ENCODE measurements at places on chromosomes 2 and 18.

- DNase-seq = peak; percentile 92
These were observed 31.7 kb upstream of the TTC32 start for GRCh38 chr2:19933351-19933981.

- no peak for DNase-seq
These were observed 97.4 kb downstream of the LRP1B start for GRCh38 chr2:142033393-142033792.

GRCh38 chr18:9047715-9048114 is 54.8 kb upstream of the NDUFV2 start:
- DNase-seq = no peak

DNA sequence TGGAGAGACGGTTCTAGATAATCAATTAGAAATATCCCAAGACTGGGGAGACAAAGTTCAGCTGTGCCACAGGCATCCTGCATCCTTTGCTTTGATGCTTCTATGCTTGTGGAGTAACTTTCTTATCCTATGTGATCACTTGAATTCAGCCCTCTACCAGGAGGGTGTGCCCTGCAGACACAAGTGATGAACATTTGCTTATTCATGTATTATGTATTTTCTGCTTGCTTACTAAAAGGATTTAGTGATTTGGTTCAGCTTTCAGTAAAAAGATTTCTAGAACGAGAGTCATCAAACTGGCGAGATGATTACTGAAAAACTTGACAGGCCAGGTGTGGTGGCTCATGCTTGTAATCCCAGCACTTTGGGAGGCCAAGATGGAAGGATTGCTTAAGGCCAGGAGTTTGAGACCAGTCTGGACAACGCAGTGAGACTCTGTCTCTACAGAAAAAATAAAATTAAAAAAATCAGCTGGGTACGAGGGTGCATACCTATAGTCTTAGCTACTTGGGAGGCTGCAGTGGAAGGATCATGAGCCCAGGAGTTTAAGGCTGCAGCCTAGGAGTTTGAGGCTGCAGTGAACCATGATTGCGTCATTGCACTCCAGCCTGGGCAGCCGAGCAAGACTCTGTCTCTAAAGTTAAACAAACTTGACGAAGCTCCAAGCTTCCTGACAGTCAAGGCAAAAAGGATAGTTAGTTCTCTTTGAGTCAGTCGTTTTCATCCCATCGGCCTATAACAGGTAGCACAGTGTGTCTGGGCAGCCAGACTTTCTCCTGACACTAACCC is 13.3 kb downstream of the HK2 start:
- DNase-seq = no peak

DNA sequence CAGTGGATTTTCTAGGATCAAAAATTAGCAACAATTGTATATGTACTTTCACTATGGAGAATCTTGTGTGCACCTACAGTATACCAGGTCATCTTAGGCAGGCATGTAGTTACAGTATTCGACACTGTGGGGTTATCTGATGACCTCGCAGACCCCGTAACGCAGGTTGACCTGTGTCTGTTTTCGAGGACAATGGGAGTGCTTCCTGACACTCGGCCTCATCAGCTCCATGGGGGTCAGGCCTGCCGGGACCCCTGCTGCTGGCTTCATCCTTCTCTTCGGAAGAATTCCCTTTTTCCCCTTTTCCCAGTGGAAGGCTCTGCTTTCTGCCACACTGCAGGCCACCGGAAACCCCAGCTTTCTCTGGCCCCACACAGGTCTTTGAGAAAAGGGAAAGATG is 102.8 kb upstream of the TMEM18 start:
- no peak for DNase-seq

- DNase-seq = no peak
These were observed 92.1 kb upstream of the ID2 start for GRCh38 chr2:8589721-8590120.

DNA sequence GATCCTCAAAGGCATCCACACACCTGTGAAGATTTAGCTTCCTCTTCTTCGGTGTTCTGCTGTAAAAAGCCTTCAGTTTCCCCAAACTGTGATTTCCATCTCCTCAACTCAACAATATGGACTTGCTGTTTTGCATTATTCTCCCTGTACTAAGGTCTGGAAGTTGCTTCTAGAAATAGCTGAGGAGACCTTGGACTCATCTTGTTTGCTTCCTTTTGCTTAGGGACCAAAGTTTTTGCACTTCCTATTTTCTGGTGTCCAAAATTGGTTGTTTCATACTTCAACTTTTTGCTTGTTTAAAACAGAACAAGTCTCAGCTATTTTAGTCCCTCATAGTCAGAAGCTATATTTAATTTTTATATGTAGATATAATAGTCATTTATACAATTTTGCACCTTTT is 201.9 kb upstream of the COPS8 start:
- DNase-seq = no peak

GRCh38 chr2:233816771-233817170 is 37.6 kb downstream of the HJURP start:
- no peak for DNase-seq

DNA sequence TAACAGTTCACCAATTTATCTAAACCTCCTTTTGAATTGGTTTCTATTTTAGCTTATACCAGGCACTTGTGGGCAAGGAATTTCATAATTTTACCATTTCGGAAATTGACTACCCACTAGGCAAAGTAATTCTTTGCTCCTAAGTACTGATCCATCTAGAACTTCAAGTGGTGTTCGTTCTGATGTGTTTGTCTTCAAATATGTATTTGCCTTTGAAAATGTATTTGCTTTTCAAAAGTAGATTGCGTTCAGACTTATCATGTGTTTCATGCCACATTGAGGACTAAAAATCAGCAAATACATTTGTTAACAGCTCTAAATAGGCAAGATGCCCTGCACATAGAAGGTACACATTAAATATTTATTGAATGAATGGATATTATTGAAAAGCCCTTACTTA is 26.7 kb downstream of the IFIH1 start:
- DNase-seq = no peak

DNA sequence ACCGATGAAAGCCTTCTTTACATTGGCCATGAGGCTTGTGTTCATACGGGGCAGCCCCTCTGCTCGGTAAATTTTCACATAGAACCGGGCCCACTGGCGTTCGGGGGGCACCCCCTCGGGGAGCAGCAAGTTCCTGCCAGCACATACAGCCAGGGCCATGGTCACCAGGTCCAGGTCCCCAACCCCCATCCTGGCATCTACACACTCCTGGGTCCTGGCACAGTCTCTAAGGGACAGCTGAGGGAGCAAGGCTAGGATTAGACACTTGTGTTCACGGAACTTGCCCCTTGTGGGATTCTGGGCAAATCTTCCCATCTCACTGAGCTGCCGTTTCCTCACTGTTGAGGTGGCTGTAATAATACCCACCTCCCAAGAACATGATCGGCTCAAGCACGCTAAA is 5.6 kb upstream of the OTOF start:
- DNase-seq = no peak

- DNase-seq = no peak
These were observed 60.9 kb downstream of the HDAC4 start for GRCh38 chr2:239339726-239340601.

- DNase-seq = no peak
These were observed 32.6 kb downstream of the SRSF7 start for GRCh38 chr2:38718601-38719000.

DNA sequence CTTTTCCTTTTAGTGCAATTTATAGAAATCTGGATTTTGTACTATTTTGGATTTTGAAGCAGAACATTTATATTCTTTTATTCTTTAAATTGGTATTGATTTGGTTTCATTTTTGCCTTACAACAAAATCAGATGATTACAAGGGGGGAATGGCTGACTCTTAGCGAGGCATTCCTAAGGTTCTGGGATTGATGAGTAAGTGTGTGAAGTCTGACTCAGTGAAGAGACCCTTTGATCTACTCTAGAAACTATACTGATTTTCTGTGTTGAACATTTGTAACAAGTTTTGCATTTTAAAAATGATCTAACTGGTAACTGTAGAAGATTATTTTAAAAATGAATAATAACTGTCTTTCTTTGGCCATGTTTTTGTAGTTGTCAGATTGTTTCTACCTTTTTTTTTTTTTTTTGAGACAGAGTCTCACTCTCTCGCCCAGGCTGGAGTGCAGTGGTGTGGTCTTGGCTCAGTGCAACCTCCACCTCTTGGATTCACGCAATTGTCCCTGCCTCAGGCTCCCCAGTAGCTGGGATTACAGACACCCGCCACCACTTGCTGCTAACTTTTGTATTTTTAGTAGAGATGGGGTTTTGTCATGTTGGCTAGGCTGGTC is 48.7 kb downstream of the TTC39C start:
- DNase-seq = no peak

DNA sequence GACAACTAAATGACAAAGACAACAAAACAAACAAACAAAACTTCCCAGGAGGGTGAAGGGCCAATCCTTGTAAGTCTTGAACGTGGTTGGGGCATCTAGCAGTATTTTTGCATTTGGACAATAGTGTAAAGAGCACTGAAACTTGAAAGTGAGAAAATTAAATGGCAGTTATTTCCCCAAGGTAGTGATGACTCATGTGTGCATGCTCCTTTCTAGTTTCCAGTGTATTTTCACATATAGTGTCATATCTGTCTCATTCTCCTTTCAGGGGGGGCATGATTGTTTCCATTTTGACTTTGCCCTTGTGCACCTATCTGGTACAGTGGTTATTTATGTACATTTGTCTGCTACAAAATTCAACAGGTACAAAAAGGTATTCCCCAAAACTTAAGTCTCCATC is 39.5 kb downstream of the CERS6 start:
- DNase-seq = no peak

- DNase-seq = no peak
These were observed 45.5 kb downstream of the ZFP36L2 start for GRCh38 chr2:43180897-43181296.

- peak; percentile 74 for DNase-seq
These were observed 7.0 kb downstream of the NCKAP5 start for GRCh38 chr2:133561045-133561852.

DNA sequence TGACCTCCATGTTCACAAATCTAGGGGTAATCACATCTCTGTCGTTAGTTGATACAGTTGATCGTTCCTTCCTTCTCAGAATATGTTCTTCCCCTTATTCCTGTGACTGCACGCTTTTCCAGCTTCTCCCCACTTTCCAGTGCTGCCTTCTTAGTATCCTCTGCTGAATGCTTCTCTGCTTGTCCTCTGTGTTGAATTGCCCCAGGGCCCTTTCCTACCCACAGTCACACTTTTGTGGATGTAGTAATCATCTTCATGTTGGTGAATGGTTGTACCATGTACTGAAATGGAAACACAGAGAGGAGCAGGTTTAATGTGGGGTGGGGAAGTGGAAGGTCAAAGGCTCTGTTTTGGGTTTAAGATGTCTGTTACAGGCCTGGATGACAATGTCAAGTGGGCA is 47.2 kb downstream of the EML6 start:
- DNase-seq = no peak

GRCh38 chr2:48113767-48114166 is 207.5 kb upstream of the FBXO11 start:
- DNase-seq = no peak

DNA sequence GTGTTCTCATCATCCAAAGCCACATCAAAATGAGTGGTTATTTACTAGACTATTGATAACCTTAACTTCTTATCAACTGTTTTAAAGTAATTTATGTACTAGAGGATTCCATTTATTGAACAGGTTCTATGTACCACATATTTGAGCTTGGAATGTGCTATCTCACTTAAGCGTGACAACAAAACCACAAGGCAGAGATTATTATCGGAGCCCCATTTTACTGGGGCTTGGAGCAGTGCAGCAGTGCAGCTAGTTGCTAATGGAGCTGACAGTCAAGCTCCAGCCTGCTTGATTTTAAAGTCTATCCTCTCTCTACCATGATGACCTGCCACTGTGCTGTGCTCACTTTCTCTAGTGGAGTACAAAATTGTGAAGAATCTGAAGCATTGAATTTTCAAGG is 24.6 kb downstream of the GCG start:
- DNase-seq = no peak

DNA sequence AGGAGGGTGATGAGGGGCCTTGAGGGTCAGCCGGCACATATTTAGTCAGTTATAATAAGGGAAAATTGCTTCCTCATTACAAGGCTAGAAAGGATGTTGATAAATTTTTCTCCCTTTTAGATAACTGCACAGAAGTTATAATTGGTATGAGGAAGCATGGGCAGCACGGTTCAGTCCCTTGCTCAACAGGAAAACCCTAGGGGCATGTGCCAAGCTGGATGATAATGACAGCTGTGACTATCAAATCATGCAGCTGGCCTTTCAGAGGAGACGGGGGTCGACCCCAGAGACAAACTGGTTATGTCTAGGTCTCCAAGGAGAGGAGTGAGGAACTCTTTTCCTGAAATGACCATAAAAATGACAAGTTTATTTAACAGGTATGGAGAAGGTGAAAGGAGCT is 448.1 kb upstream of the VRK2 start:
- no peak for DNase-seq

DNA sequence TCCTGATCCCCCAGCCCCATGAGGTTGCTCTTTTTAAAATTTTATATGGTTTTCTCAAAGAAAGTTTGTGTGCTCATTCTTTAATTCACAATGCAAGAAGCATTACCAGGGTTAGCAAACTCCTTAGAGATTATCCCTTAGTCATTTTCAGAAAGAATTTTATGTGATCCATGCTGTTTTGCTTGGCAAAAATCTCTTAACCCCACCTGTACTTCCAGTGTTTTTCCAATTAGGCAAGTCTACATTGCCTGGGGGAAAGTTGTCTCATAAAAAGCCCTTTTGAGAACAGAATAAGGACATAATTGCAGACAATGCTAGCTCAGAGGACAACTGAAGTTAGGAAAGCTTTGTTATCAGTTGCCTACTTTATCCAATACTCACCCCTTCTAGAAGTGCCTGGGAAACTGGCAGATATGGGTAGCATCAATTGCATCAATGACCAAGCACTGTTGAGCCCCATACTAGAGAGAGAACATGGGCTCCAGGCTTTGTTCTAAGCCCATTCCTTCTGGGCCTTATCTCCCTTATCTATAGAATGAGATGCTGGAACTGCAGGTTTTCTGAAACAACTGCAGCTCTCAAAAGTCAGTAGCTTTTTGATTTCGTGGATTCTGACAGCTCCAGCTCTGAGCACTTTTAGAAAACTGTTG is 265.9 kb upstream of the SPHKAP start:
- no peak for DNase-seq

DNA sequence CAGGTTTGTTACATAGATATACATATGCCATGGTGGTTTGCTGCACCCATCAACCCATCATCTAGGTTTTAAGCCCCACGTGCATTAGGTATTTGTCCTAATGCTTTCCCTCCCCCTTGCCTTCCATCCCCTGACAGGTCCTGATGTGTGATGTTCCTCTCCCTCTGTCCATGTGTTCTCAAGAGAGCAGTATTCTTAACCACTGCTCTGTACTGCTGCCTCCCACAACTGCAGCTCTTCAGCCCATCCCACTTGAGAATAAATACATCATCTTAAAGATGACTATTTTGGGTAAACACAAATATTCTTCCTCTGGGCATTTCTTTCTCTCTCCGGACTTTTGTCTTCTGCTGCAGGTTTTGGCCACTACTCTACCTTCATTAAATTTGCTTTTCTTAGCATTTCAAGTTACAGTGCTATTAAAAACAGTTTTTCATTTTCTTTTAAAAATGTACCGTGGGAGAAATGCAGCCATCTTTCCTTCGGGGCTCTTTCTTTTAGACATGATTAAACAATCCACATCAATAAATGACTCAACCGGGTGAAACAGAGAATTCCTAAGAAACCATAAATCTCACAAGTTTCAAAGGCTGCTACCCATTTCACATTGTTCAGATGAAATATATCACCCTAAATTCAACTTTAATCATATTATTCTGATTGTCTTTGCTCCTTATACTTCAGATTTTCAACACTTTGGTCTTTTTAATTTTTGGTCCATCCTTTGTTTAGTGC is 323.4 kb downstream of the GALNT13 start:
- DNase-seq = no peak

All from endothelial cell of umbilical vein (primary cell).